ENCODE measurements at places on chromosomes 4 and X.

DNA sequence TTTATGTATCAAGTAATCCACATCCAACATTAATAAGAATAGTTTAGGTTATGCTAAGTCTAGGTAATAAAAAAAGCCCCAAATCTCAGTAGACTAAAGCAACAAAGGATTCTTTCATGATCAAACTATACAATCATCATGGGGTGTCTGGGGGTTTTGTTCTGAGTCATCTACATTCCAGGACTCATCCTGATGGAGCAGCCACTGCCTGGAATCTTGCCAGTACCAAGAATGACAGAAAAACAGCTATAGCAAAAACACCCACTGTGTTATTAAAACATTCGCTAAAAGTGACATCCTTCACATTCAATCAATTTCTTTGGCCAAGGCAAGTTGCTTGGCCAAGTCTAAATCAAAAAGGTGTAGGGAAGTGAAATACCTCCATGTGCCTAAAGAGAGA, 3.9 kb upstream of the ARHGEF38 start:
- no peak for DNase-seq

- no peak for DNase-seq
These were observed 6.9 kb upstream of the PGRMC1 start for GRCh38 chrX:119229253-119229615.

DNA sequence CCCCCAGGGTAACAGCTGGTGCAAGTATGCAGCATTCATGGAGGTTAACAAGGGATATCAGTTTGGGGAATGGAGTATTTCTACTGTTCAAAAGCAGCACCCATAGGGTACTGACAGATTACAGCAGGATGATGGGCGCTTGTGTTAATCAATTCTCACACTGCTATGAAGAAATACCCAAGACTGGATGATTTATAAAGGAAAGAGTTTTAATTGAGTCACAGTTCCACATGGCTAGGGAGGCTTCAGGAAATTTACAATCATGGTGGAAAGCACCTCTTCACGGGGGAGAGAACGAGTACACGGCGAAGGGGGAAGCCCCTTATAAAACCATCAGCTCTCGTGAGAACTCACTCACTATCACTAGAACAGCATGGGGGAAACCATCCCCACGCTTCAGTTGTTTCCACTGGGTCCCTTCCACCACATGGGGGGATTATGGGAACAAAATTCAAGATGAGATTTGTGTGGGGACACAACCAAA, 64.1 kb downstream of the TNIP2 start:
- no peak for DNase-seq

- no peak for DNase-seq
These were observed 446.4 kb downstream of the RPA4 start for GRCh38 chrX:97330151-97330550.

DNA sequence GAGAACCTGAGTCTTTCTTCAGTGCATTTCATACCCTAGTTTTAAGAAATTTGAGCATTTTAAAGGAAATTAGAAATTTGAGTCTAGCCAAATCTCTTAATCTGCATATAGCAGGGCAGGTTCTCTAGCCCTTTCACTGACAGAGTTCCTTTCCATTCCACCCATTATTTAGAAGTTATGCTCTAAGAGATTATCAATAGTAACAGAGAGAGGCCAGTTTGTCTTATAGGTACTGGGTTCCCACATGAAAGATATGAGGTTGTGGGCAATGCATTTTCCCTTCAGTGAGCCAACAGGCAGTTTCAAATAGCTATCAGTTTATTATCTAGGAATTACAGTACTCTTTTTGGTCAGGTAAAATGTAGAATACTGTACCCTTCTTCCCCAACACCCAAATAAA, 7.3 kb upstream of the GALNT7 start:
- no peak for DNase-seq

Measured in cortex of kidney (tissue), 1 donor.